ENCODE measurements at places on chromosomes 13 and 19. TPM values are rescaled to one million over a fixed set of nuclear protein-coding genes. Genes with fewer than 3 reads are reported as not detected.

The GPR183 gene
- 25.3 TPM for total RNA-seq

GRCh38 chr13:37608750-37609339 is 10.3 kb upstream of the POSTN start:
- no peak for DNase-seq

DNA sequence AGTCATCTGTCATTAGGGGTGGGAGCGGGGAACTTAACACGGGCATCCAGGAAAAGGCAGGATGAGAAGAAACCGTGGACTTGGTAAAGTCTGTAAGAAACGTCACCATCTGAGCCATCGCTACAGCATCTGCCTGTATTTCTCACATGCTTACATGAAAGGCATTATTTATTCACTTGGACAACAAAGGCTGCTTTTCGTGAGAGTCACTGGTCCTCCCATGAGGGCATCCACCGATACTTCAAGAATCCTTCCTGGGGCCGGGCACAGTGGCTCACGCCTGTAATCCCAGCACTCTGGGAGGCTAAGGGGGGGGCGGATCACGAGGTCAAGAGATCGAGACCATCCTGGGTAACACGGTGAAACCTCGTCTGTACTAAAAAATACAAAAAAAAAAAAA is 16.1 kb downstream of the ZNF446 start:
- no peak for DNase-seq

DNA sequence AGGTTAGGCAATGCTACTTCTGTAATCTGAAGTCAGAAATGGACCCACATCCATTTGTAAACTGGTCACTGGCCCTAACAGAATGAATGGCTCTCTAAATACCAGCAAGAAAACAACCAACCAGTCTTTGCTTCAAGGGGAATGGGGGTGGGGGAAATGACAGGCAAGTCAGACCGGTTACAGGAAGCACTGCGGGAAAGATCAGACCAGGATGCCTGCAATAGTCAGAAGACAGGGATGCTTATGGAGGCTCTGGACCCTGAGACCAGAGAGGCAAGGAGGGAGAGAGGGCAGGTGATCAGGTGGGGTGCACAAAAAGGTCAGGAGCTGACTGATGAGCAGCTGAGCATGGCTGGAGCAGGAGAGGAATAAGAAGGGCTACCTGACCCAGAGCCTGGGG is 13.1 kb downstream of the MED26 start:
- DNase-seq, result no peak

DNA sequence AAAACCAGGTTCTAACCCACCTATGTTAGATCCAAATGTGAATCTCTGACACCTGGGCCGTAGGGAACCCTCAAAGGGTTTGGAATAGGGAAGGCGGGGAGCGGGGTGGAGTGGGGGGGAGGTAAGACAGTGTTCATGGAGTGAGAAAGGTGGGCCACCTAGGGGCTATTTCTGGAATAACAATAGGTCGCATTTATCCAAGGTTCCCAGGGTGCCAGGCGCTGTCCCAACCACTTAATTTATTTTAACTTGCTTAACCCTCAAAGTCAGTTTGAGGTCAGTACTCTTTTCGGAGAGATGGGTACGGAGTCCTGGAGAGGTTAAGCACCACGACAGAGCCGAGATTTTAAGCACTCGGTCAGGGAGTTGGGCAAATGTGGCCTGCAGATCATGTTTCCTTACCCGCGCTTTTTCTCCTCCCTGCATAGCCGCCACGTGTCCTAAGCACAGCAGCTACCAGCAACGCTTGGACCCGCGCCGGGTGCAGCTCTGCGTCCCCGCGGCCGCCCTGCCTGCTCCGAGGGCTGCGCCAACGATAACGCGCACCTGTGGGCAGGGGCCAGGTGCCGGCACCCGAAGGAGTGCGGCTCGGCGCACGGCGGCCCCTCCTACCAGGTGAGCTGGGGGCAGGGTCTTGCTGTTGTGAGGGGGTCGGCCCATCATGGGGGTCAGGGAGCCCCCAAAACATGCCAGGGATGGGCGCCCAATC is 25.0 kb upstream of the FXYD3 start:
- DNase-seq, result no peak

Measured in aorta (tissue), 5 donors.